HL-60 (cell line): ENCODE measurements at places on chromosomes 11 and 22.

GRCh38 chr11:16280256-16280682 is 76.1 kb downstream of the SOX6 start:
- no peak for DNase-seq

DNA sequence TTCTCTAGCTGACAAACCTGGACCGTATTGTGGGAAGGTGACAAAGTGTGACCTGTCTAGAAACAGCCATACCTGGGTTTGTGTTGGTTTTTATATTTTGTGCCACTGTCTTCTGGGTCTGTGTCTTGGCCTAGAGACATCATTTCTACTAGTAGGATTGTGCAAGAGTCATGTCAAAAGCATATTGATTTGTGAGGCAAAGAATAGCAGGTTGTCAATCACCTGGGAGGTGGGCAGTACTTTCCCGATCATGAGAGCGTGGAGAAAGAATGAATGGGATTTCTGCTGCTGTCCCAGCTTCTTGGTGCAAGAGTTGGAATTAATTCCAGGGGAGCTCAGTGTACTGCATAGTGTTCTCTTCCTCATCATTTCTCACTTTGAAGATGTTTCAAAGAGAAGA is 5.0 kb upstream of the FERMT3 start:
- DNase-seq = no peak

DNA sequence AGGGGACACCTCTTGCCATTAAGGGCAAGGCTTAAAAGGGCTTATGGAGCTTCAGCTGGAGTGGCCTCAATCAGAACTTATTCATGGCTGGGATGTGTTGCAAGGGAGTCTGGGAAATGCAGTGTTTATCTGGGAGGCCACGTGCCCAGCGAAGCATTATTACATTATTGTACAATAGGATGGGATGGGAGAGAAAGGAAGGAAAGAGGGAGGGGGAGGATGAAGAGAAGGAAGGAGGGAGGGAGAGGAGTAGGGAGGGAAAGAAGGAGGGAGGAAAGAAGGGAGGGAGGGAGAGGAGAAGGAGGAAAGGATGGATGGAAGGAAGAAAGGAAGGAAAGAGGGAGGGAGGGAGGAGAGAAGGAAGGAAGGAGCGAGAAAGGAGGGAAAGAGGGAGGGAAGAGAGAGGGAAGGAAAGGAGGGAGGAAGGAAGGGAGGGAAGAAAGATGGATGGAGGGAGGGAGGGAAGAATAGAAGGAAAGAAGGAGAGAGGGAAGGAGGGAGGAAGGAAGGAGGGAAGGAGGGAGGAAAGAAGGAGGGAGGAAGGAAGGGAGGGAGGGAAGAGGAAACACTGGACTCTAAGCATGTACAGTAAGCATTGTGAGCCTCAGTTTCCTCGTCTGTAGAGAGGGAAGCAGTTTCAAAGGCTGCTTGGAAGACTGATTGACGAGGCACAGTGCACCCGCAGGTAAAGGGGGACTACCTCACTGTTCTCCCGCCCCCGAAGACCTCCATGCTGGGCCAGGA is 62.2 kb downstream of the MYEOV start:
- DNase-seq = no peak

- no peak for DNase-seq
Observed at GRCh38 chr11:95283650-95284049, 52.6 kb upstream of the SESN3 start.

GRCh38 chr11:44562845-44563460 is 2.5 kb upstream of the CD82 start:
- DNase-seq = no peak

- DNase-seq = no peak
Observed at GRCh38 chr22:43310311-43310710, 32.9 kb downstream of the SCUBE1 start.

DNA sequence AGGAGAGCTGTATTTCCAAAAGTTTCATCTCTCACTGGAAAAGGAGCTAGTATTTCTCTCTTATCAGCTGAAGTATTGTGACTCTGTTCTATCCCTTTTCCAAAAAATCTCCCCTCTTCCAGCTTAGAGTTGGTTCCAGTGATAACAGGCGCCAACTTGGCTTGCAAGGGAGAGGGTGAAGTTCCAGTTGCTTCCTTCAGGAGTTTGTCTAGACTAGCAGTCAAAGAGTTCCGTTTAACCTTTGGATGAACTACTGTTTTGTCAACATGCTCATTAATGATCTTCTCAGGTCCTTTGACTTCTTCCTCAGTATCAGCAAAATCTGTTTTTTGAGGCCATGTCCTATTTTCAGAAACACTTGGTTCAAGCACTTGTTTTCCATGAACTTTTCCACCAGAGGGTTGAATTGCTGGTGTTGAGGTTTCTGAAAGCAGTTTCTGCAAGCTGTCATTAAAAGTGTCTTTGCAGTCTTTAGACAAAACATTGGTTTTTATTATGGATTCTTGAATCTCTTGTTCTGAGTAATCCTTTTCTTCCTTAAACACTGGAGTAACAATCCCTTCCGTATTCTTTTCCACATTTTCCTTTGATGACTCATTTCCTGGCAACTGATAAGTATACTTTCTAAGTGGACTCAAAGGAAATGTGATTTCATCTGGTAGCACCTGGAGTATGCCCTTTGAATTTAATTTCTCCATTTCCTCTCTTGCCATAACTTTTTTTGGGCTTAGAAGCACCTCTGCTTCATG is 39.7 kb upstream of the CCDC89 start:
- no peak for DNase-seq

- no peak for DNase-seq
Observed at GRCh38 chr11:117183724-117184349, 5.3 kb downstream of the SIDT2 start.

DNA sequence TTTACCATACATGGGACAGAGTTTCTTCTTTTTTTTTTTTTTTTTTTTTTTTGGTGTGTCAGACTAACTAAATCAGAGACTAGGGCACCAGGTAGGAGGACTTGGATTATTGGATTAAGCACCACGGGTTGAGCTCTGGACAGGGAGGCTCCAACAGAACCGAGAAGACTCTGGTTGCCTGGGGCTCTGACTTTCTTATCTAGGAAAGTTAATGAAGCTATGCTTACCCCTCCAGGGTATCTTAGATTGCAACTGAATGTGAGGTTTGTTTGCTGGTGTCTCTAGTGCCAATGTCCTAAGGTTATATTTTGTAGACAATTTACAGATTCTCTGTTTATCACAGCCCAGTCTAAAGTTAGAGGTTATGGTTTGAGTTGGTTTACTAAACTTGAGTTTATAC is 18.1 kb downstream of the ETS1 start:
- no peak for DNase-seq

- DNase-seq = no peak
Observed at GRCh38 chr22:36769541-36770512, 6.1 kb downstream of the IFT27 start.
